NCI-H1092 treated with DMSO at 0.1 percent for 48 hours (cell line): ENCODE measurements at places on chromosomes 1 and 21.

DNA sequence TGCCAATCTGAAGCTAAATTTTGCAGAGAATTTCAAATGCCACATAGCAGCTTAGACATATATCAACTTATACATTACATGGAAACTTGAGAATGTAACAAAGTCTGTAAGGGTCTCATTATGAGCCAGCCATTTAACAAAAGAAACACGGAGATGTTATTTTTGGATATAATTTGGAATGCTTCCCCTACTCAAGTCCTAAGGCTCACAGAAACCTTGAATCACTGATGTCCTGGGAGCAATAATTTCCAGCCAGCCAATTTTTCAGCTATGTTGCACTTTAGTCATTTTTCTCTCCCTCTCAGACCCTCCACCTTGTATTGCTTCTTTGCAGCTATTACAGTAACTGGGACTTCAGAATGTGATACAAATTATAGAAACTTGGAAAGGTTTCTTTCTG, 56.9 kb downstream of the EIF2B3 start:
- no peak for DNase-seq

DNA sequence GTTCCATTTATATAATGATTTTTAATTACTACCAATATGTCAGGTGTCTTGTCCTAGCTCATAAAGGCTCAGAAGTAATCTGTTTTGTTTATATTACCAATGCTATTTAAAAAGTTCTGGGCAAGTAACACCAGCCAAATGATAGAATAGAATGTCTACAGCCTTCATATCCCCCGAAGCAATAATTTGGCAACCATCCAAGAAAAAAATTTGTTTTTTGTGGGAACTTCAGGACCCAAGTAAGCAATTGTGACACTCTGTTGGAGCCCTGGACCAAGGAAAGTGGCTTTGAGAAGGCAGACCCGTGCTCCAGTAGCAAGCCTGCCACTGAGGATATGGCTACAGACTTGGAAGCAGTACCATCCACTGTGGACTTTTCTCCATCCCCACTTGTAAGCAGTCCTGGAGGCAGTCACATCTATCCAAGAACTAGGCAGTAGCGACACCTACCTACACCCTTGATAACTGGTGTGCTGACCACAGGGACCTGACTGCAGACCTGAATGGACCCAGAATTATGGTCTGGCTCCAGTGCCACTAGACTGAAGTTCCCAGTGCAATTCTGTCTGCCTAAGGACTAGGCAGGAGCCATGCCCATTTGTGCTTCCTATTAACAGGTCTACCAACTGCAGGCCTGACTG, 870.7 kb upstream of the ADGRL2 start:
- no peak for DNase-seq

DNA sequence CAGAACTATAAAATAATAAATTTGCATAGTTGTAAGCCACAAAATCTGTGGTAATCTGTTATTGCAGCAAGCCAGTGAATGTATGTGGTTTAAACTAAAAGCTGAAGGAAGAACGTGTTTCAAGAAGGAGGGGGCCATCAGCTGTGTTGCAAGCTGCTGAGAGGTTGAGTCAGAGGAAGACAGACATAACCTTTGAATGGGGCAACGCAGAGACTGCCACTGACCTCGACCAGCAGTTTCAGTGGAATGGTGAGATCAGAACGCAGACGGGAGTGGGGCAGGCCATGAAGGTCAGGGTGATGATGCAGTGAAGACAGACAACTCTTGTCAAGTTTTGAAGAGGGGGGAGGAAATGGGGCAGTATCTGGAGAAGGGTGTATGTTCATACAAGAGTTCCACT, 23.2 kb upstream of the QSOX1 start:
- no peak for DNase-seq

GRCh38 chr1:5707566-5708345, 284.5 kb downstream of the NPHP4 start:
- DNase-seq, result no peak

- DNase-seq, result no peak
These were observed 1.4 kb upstream of the S100A4 start for GRCh38 chr1:153546796-153547559.

- no peak for DNase-seq
These were observed 3.5 kb downstream of the POMGNT1 start for GRCh38 chr1:46194641-46195193.
